ENCODE measurements at places on chromosomes 6 and 20.

DNA sequence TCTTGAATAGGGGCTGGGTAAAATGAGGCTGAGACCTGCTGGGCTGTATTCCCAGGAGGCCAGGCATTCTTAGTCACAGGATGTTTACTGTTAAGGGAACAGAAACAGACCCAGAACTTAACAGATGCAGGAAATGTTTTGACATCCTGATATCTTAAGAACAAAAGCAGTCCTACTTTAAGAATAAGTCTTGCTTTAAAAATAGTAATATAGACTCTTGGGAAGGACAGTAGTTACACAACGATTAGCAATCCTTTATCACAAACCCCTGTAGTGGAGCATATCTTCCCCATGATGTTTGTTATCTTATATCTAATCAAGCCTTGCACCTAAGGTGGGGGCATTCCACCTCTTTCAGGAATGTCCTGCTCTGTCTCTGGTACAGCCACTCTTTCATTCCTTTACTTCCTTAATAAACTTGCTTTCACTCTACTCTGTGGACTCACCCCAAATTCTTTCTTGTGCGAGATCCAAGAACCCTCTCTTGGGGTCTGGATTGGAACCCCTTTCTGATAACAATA, 493.7 kb upstream of the SULF2 start:
- no peak for DNase-seq

DNA sequence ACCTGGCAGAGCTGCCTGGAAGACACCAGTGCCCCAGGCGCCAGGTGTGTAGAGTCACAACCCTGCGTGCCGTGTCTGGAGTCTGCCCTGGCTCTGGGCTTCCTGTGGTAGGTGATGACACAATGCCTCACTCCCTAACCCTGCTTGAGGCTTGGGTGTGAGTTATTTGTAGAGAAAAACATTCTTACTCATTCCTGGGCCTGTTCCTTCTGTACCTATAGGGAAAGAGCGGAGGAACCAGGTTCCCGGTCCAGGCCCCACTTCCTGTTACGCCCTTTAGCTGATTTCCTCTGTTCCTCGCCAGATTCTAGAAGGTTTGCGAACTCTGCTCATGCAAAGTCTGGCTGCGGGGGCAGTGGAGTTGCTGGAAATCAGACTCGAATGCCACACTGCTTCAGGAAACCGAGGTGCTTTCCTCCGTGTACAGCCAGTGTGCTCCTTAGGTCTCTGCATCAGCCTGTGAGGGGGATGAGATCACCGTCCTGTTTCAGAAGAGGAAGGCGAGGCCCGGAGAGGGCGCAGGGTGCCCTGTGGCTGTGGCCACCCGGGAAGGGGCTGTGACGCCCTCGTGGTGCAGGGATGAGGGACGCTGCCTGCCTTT, 67.1 kb upstream of the DUSP22 start:
- peak; percentile 72 for DNase-seq

GRCh38 chr6:14146506-14147096, 29.0 kb downstream of the CD83 start:
- no peak for DNase-seq

- no peak for DNase-seq
These were observed 2.6 kb upstream of the ABT1 start for GRCh38 chr6:26594131-26594498.

GRCh38 chr6:30776390-30777154, 32.2 kb upstream of the IER3 start:
- DNase-seq = no peak

DNA sequence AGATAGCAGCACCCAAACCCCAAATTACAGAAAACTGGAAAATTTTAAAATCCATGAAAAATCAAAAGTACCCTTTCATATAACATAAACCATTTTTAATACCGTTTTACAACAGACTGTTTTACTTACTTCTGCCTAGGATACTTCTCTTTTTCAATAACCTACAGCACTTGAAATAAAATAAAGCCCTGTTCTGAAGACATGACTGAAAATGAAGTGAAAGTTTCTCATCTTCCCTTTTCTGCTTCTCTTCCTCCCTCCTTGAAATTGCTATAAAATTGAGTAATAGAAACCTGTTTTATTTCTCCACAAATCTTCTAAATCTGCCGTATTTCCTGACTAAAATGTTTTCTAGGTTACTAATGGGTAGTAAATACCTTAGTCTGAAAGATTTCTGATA, 20.3 kb downstream of the MMS22L start:
- no peak for DNase-seq

- DNase-seq = no peak
These were observed 35.4 kb downstream of the BFSP1 start for GRCh38 chr20:17495826-17496225.

DNA sequence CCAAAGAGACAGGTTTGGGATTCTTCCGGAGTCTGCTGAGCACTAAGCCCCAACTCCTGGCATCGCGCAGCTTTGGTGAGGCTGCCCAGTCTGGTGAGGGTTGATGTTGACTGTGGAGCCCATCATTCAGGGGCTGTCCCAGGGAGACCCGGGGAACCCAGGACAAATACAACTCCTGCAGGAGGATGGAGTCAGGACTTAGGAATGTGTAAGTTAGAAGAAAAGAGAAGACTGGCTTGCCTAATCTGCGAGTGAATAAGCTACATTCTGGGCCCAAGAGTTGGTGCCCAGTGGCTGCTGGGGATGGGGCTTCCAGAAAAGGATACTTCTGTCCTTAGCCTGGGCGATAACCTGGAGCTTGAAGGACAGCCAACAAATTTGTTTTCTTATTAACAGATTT, 47.9 kb downstream of the STK35 start:
- DNase-seq = no peak

GRCh38 chr6:3356824-3357420, 98.2 kb downstream of the PSMG4 start:
- no peak for DNase-seq

DNA sequence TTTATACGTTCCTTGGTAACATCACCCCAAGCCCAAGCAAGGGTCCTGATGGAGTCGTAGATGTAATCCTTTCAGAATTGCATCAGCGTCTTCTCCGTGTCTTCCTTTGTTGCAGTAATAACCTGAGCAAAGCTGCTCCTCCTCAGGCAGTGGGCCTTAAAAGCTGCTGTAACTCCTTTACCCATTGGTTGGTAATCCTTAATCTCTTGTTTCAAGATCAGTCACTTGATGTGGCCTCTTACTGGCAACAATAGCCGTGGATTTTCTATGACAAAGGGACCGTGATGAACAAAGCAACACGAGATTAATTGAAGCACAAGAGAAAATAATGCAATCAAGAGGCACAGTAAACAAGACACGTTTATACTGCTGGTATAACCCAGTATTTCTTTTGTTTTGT, 44.6 kb downstream of the ALDH5A1 start:
- DNase-seq = no peak

DNA sequence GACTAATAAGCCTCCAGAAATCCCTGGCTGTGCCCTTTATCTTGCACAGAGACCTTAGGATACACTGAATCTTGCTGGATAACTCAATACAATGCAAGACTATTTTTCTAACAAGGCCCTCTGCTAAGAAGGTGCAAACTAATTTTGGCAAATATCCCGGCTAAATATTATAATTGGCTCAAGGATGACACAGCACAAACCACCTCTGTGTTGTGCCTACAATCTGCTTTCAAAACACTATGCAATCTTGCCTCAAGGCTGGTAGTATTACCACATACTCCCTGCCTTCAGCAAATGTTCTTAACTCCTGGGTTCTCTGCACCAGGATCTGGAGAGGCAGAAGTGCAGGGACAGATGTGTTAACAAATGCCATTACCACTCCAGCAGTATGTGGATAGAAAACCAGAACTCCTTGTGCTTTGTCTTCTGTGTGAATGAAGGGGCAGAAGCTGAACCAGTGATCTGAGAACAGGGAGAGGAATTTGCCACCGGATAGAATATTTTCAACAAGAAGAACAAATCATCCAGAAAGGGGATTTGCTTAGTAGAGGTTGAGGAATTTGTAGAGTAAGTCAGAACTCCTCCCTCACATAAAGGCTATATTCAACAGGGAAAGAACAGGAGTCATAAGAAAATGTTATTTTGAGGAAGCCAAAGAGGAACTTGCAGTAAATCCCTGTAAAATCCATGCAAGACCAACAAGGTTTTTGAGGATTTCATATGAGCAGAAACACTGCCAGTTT, 74.1 kb upstream of the SLC4A11 start:
- no peak for DNase-seq

- DNase-seq = no peak
These were observed 30.5 kb upstream of the RPS6KA2 start for GRCh38 chr6:166657531-166657930.

DNA sequence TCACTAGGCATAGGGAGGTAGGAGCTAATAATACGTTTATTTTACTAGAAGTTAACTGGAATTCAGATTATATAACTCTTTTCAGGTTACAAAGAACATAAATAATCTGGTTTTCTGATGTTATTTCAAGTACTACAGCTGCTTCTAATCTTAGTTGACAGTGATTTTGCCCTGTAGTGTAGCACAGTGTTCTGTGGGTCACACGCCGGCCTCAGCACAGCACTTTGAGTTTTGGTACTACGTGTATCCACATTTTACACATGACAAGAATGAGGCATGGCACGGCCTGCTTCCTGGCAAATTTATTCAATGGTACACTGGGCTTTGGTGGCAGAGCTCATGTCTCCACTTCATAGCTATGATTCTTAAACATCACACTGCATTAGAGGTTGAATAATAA, 1.1 kb downstream of the HFE start:
- no peak for DNase-seq

- no peak for DNase-seq
These were observed 94.5 kb upstream of the MARCKS start for GRCh38 chr6:113762641-113763040.

DNA sequence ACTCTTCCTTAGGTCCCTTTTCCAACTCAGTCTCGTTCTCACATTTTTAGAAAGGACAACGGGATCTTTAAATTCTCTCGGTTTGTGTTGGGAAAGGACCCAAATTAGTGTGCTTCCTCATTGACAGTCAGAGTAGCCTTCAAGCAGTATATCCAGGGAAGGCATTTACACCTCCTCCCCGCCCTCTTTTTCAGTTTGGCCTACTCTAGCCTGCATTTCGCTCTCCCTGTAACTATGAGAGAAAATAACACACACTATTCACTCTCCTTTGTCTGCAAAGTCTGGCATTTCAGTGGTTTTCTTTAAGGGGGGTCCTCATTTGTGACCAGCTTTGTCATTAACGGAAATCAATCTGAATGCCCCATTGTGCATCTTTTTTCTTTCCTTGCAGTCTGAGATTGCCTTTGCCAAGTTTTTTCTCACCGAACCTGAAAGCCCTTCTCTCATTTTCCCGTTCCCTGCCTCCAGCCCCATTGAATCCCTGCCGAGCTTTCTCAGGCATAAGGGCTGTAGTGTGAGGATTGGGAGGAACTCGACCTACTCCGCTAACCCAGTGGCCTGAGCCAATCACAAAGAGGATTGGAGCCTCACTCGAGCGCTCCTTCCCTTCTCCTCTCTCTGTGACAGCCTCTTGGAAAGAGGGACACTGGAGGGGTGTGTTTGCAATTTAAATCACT, 393 bp upstream of the FABP7 start:
- no peak for DNase-seq

DNA sequence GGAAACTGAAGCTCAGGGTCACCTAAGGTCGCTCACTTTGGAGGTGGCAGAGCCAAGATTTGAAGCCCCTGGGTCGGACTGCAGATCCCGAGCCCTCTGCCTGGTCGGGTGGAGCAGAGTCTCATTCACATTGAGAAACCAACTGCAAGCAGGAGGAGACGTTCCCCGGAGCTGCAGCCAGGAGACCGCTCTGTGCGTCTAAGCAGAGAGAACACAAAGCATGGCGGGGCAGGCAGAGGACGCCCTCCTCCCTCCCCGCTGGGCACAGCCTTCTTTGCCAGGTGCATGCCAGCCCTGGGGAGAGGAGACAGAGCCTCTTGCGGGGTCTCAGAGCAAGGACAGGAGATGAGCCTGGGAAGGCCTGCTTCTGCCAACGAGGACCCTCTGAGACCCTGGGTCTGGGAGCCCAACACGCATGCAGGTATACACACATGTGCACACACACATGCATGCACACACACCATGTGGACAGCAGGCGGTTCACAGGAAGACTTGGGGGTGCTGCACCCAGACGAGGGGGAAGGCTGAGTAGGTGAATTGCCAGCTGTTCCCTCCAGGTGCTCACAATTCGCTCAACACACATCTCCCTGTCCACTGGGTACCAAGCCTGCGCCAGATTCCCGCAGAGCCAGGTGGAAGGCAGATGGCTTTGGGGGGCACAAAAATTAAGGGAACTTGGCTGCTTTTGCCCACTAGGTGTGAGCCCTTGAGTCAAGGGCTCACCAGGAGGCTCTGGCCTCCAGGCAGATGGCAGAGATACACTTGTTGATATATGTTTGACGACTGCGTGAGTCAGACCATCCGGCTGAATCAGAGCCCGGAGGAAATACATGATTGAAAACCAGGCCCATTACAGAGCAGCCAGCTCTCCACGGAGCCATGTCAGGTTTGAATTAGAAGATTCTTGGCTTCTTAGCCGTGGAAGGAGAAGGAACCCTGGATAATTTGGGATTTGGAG, 5.5 kb upstream of the NTSR1 start:
- no peak for DNase-seq

Data from GM12878 (cell line).